ENCODE measurements at places on chromosomes 5 and 9.

- no peak for DNase-seq
Measured at GRCh38 chr9:137715321-137715720, 96.5 kb downstream of the EHMT1 start.

GRCh38 chr5:56673171-56673570 lies 142.2 kb upstream of the MAP3K1 start:
- DNase-seq, result peak; percentile 84

GRCh38 chr5:74433255-74433895 lies 207.2 kb downstream of the ENC1 start:
- peak; percentile 63 for DNase-seq

GRCh38 chr5:54996466-54996865 lies 11.1 kb upstream of the ESM1 start:
- DNase-seq, result no peak

- DNase-seq, result no peak
Measured at GRCh38 chr5:40603378-40603777, 76.3 kb upstream of the PTGER4 start.

DNA sequence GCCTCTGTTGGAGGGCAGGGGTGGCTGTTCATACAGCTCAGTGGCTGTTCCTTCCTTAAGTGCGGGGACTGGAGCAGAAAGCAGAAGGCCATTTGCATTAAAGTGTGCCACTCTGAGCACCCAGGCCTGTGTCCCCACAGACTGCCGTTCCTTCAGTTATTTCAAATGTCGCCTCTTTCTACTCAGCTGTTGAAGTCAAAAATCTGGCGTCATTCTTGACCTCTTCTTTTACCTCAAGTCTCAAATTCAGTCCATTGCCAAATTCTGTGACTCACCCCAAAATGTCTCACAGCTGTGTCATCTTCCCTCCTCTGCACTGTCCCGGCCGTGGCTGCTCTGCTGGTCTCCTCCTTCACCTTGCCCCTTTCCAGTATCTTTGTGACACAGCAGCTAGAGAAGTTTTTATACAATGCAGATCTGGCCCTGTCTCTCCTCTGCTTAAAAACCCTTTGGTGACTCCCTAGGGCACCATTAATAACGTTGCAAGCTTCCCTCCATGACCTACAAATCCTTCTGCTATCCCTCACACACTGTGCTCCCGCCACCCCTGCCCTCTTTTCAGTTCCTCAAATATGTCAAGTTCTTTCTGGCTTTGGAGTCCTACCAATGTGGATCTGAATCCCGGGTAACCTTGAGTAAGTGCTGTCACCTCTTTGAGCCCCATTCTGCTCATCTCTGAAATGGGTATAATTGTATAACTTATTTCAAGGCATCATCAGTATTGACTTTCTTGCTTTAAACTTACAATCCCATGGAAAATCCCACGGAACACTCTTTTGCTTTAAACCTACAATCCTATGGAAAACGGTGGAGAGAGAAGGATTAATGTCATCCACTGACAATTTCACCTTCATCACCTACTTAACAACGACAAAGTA lies 98.3 kb upstream of the BOD1 start:
- no peak for DNase-seq

- DNase-seq, result no peak
Measured at GRCh38 chr9:93968451-93969327, 13.5 kb upstream of the BARX1 start.

- no peak for DNase-seq
Measured at GRCh38 chr9:117134826-117135500, 279.9 kb downstream of the ASTN2 start.

- no peak for DNase-seq
Measured at GRCh38 chr5:105773241-105773640, 1897.5 kb downstream of the EFNA5 start.

- no peak for DNase-seq
Measured at GRCh38 chr5:74127381-74128320, 501.7 kb downstream of the ARHGEF28 start.

DNA sequence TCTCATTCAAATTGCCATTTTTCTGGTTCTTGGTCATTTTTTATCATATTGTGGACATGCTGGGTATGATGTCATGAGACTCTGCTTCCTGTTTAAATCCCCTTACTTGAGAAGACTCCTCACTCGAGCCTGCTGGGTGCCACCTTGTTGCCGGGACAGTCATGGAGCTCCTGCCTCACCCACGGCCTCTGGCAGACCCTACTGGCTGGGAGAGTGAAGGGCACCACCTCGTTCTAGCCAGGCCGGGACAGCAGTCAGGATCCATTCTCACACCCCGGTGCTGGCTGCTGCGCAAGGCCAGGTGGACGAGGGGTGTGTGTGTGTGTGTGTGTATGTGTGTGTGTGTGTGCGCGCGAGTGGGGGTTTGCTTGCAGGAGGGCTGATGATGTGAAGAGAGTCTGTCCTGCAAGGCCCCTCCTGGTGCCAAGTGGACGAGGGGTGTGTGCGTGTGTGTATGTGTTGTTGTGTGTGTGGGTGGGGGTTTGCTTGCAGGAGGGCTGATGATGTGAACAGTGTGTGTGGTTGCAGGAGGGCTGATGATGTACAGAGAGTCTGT lies 4.4 kb downstream of the CEP72 start:
- no peak for DNase-seq

DNA sequence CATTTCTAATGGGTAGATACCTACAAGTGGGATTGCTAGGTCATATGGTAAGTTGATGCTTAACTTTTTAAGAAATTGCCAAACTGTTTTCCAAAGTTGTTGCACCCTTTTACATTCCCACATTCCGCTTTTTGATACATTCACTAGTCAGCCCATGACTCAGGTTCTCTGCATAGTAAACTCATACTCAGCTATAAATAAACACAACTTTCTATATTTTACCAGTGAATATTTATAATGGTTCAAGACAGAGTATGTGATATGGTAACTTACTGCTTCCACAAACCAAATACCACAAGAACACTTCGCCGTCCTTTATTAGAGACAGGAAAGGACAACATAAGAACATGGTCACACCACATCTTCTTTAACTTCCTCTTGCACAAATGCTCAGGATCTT lies 54.0 kb downstream of the PLPP1 start:
- peak; percentile 33 for DNase-seq

- no peak for DNase-seq
Measured at GRCh38 chr9:20382460-20383071, 239.7 kb downstream of the MLLT3 start.

- DNase-seq, result no peak
Measured at GRCh38 chr9:106077731-106078130, 383.4 kb downstream of the TMEM38B start.

DNA sequence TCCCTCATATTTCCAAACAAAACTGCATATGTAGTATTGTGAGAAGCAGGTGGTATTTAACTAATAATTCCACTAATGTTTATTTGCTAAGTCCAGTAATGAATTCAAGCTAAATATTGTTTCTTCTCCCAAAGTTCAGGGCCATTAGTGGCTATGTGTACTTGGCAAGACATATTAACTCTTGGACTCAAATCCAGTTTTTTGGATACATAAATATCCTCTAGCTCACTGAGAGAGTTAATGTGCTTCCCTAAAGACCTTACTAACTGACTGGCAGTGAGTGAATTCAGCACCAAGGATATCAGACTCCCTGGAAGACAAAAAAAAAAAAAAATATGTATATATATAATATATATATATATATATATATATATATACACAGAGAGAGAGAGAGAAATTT lies 214.1 kb downstream of the RAB3C start:
- DNase-seq, result no peak

DNA sequence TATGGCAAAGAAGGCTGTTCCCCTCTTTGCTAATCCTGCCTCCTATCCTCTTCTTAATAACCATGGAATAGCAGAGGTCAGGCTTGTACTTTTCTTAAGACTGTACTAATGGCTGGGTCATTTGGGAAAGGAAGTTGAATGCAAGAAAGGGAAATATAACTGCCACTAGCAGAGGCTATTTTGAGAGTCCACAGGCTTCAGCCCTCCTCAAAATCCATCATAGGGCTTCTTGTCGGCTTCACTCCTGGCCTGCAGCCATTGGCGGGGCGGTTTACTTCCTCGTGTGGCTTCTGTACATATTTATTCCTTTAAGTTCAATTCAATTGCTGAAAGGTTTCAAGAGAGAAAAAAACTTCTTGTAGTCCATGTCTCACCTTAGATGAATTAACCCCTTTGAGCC lies 2.8 kb upstream of the PARP8 start:
- peak; percentile 72 for DNase-seq

DNA sequence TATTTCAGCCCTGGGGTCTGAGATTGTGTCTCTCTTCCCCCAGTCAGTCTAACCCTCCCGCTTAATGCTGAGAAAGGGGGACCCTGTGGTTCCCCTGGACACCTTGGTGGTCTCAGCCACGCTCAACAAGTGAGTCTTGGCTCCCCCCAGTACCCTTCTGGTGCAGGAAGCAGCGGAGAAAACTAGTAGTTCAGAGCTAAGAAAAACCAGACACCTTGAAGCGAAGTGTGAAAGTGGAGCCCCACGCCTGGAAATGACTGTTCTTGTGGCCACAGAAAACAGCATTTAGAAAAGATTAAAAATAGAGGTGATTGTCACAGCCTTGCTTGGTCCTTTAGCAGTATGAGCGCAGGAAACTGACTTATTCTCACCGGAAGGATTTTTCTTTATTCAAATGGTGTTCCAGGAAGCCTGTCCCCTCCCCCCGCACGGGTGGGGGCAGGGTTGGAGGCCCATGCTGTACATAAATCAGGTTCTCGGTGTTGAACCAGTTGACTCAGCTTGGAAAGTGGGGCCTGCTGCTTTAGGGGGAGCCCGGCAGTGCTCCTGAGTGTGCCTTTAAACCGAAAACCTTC lies 8.1 kb downstream of the ARPC5L start:
- peak; percentile 51 for DNase-seq

- DNase-seq, result no peak
Measured at GRCh38 chr5:174573221-174573994, 151.0 kb upstream of the MSX2 start.

DNA sequence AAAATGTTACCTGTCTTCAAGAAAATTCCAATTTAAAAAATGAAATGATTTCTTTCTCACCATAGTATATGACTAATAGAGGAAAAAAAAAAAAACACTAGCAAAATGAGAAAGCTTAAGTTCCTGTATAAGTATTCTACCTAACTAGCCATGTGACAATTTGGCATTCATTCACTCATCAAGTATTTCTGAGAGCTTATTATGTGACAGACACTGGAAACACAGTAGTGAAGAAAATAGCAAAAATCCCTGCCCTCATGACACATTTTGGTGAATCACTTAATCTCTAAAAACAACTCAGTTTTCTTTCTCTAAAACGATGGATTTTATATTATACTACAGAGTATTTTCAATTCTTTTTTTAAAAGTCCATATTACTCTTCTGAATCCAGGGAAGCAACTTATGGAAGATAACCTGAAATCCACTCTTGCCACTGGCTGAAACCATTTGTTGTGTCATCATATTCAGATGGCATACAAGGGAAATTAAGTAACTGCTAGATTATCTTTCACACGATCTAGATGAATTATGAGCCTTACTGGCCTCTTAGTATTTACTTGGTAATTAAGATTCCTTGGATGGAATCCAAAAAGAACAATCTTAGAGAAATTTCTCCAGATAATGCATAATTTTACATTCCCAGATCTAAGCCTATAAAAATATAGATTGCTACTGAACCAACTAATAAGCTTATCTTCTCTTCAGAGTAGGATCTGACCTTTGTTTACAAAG lies 5.5 kb downstream of the PTBP3 start:
- DNase-seq, result no peak

GRCh38 chr5:78666041-78666444 lies 17.5 kb upstream of the LHFPL2 start:
- DNase-seq, result no peak

GRCh38 chr5:172373680-172374079 lies 80.6 kb downstream of the SH3PXD2B start:
- DNase-seq, result no peak

GRCh38 chr9:71937898-71938297 lies 26.5 kb downstream of the C9orf85 start:
- DNase-seq, result no peak

DNA sequence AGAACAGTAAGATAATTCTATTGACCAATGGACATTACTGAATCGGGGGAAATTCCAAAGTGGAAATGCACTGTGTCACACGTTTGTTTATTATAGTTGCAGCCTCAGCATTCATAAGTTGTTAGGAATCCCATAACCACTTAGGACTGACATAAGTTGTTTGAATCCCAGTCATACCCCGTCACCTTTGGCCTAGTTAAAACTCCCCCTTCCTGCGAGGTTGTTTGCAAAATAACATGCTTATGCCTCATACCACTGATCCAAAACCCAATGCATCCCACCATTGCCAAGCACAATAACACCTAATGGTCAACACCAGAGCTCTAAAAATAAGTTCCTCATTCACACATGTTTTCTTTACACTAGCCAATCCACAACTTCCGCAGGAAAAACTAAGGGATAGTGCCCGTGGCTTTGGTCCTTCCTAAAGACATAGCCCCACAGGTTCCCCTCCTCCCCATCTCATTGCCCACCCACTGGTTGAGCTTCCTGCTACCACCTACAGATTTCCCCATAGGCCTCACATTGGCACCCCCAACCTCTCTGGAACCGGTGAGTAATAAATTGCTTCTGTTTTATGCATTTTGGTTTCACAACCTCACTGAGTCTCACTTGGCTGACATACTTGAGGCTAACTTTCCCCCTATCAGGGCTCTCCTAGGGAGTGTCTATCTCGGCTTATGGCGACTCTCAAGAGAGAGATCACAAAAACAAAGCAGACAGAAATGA lies 42.3 kb upstream of the MUSK start:
- no peak for DNase-seq

GRCh38 chr5:120073722-120074121 lies 390.4 kb upstream of the PRR16 start:
- DNase-seq, result no peak

- no peak for DNase-seq
Measured at GRCh38 chr9:33620738-33621439, 96.8 kb downstream of the ANKRD18B start.

- no peak for DNase-seq
Measured at GRCh38 chr5:103260951-103261350, 2.4 kb downstream of the MACIR start.

GRCh38 chr5:156149213-156149612 lies 177.8 kb upstream of the SGCD start:
- DNase-seq, result no peak

DNA sequence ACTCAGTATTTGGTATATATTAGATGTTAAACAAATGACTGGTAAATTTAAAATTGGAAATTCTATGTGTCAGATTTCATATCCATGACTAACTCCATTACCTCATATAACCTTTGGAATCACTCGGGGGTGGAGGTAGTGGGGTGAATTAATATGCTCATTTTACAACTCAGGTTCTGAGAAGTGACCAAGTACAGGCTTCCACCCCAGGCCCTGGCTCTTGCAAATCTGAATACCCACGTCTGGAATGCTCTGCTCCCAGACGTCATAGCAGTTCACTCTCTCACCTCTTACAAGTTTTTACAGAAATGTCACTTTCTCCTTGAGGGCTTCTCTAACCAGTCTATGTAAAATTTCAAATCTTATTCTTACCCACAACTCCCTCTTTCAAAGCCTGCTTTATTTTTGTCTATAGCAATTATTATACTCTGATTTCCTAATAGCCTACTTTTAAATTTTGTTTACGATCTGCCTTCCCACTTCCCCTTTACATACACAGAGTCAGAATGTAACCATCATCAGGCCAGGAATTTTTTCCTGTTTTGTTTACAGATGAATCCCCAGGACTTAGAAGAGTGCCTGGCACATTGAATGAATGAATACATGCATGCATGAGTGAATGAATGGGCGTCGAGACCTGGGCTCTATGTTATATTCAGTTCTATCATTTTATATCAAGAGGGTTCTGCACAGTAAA lies 134.1 kb upstream of the IFNE start:
- no peak for DNase-seq
